ENCODE measurements at places on chromosomes 1 and 21.

GRCh38 chr1:56123421-56123820 lies 455.9 kb downstream of the PLPP3 start:
- no peak for DNase-seq

DNA sequence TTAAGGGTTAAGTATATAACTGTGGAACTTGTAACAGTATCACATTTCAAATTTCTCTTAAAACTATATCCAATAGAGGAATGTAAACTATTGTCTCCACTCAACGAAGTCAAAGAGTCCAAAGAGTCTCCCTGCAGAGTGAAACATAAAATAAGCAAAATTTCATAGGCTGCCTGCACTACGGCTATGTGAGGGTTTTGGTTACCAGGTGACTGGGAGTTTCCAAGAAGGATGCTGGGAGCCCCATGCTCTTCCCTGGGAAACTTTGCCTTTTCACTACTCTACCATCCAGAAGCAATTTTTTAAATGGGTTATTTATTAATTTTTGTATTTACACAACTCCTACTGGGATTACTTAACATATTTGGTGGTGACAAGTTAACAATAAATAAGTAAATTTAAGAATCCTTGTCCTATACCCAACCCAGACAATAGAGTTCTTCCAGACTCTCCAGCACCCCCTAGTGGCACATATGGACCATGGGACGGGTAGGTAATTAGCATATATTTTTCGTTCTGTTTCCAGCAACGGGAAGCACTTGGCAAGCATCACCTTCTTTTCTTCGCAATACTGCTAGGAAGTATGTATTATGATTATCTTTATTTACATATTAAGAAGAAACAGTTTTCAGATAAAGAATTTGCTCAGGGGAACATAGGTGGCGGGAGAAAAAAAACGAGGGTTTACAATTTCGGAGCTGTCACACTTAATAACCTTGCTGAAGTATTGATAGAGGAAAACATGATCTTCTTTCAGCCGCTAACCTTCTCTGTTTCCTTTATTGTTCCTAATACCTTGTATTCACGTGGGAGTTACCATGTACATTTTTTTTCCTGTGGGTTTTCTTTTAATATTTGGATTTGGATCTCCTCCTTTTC lies 3.5 kb downstream of the FMO2 start:
- peak; percentile 78 for DNase-seq

DNA sequence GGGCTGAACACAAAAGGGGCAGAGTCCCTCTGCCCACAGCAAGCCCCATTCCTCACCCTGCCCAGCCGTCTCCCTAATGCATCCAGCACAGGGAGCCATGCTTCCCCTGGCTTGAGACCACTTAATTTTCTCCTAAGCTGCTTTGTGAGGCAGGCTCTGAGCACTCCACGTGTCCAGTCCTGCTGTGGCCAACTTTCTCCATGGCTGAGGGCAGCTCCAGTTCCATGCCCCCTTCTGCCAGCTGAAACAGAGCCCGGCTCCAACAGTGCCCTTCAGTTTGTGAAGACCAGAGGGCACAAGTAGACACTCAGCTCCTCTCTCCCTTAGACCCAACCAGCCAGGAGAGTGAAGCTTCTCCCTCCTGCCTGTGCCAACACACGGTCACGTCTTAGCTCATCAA lies 33.8 kb downstream of the PLEKHA6 start:
- DNase-seq, result no peak

- peak; percentile 46 for DNase-seq
These were observed 92.8 kb downstream of the PIK3R3 start for GRCh38 chr1:46039571-46040052.

DNA sequence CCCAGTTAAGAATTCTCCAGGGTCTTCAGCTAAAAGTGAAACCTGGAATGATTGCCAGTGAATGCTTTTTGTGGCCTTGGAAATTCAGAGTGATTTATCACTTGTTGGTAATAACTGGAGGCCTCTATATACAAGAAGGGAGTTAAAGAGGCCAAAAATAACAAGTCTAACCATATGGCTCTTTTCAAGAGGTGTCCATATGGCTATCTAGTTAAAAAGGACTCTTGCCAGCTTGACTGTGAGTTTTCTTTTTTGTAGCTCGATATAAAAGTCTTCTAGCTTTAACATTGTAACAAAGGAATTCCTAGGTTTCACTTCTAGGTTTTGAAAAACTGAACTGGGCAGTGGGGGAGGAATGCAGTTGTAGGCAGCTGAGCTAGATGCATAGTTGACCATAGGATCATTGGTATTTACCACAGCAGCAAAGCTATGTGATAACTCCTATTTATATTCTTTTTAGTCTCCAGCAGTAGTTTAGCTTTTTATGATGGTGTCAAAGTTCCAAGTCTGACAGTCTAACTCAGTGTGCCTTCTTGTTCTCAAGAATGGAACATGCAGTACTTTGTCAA lies 44.4 kb downstream of the CACHD1 start:
- DNase-seq, result peak; percentile 44

DNA sequence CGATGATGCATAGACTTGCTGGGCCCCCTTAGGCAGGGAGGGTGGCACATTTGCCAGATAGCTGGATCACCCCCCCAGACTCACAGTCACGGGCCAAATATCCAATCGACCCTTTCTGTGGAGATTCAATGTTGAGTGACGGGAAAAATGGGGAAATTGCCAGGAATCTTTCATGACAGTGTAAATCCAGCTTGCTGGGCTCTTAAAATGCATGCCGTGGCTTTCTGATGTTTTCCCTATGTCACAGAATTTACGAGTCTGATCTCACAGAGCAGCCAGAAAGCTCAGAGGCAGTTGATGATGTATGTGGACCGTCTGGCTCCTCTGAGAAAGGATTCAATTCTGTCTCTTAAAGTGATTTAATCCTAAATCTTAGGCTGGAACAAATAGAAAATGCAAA lies 150.1 kb upstream of the ZNF644 start:
- DNase-seq, result no peak

DNA sequence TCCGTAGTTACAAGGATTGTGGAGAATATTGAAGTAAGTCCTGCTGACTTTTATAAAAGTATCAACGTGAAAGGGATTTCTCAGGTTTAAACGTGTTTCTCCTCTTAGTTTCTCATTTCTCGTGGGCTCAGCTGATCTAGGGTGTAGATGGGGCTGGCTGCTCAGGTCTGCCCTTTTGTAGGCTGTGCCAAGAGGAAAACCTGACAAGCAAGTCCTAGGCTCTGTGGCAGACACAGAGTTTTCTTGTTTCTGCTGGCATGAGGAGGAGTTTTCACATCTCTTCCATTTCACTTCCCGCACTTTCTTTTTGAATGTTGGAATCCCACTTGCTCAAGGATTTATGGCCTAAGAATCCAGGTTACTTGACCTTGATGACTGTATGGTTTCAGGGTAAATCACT lies 14.8 kb downstream of the VPS13D start:
- no peak for DNase-seq

DNA sequence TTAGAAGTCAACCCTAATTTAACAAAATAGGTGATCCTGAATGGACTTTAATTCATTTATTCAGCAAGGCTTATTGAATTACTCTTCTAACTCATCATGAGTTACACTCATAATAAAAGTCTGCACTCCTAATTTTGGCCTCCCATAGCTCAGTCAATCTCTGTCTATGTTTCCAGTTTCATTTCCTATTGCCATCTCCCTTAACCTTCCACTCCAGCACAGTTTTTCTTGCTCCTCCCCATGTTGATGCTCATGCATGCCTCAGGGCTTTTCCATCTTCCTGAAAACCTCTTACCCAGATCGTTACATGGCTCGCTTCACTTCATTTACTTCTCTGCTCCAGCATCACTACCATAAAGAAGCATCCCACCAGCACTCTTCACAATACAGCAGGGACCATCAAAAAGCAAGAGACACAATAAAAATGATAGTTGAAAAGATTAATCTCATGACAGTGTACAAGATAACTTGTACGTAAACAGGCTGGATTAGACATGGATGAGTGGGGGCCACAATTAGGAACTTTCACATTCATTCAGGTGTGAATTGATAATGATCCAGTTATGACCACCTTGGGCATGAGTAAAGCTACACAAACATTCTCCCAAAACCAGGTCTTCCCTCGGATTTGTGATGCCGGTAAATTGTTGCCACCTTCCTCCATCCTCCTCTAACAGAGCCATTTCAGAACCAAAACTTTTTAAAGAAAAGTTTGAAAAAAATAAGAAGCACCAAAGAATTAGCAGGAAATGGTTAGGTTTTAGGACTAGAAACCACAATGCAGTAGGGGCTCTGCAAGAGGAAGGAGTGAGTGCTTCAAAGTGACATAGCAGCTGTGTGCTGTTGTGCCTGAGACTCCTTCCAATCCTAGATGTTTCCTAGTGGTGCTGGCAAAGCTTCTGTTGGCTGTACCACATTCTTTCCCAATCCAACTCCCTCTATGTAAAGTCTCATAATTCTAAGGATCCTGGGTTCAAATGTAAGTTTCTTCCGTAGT lies 89.8 kb downstream of the OLFML2B start:
- DNase-seq, result no peak

DNA sequence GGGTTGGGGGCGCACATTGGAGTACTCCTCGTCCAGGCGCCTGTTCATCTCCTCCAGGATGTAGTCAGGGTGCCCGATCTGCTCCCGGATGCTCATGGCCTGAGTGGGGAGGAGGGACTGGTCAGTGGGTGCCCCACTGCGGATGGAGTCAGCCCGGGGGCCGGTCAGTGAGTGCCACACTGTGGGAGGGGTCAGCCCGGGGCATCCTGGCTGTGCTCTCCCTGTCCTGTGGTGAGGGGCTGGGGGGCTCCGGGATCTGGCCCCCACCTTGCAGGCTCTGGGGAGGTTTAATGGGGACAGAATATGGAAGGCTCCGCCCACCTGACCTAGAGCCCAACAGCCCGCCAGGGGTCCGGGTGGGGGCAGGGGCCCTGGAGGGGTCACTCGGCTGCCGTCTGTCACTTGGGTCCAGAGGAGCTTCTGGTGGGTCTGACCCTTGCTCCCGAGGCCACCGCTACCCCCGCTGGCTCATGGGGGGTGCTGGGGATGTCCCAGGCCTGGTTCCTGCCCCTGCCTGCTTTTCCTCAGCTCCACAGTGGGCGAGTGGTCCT lies 8.8 kb downstream of the PRXL2B start:
- no peak for DNase-seq

GRCh38 chr1:247210062-247210375 lies 38.2 kb upstream of the ZNF124 start:
- no peak for DNase-seq

- DNase-seq, result no peak
These were observed 28.8 kb upstream of the PADI4 start for GRCh38 chr1:17278996-17279830.

DNA sequence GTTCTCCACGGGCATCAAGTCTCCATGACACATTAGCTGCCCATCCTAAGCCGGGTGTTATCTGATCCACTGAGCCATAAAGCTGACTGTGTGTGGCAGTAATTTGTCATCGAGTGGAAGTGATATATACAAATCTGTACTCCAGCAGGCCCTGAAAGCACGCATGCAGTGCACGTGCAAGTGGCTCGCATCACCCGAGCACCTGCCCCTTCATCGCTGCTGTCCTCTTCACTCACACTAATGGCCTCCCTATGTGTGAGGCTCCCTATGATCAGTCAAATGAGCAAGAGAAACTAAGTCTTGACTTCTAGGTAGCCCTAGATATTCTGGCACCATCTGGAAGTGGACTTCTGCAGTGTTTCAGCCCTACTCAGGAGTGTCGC lies 248.6 kb downstream of the MATN1 start:
- DNase-seq, result no peak

GRCh38 chr1:205561501-205562203 lies 57.2 kb downstream of the CDK18 start:
- DNase-seq, result no peak

- DNase-seq, result no peak
These were observed 16.3 kb downstream of the CRYBG2 start for GRCh38 chr1:26337625-26338024.

- DNase-seq, result no peak
These were observed 241.4 kb downstream of the HHAT start for GRCh38 chr1:210570116-210570515.

DNA sequence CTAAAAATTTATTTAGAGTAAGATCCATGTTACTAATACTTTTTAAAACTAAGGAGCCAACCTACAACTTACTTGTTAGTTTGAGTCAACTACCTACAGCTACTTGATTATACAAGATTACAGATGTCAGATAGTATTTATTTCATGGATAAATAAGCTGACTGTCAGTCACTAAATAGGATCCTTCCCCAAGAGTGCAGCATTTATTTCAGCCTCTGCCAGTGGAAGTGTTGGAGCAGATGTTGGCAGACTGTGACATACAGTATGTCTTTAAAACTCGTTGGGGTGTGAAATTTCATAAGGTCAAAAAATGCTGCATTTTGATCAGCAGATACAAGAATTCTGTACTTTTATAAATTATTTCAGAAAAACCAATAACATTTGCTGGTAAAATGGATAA lies 156.2 kb downstream of the AKT3 start:
- DNase-seq, result no peak

- DNase-seq, result peak; percentile 71
These were observed 33.8 kb upstream of the RPL11 start for GRCh38 chr1:23657659-23658275.

DNA sequence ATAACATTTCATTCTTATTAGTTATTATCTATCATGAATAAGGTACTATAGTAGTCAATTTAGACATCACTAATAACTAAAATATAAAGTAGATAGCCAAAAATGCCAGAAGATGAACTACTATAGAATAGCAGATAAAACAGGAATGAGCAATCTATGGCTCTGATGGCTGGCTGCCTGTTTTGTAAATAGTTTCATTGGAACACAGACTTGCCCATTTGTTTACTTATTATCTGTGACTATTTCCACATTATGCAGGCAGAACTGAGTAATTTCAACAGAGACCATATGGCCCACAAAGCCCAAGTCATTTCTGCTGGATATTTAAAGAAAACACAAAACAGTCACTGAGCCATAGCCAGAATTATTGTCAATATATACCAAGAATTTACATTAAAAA lies 222.1 kb downstream of the COL24A1 start:
- no peak for DNase-seq

DNA sequence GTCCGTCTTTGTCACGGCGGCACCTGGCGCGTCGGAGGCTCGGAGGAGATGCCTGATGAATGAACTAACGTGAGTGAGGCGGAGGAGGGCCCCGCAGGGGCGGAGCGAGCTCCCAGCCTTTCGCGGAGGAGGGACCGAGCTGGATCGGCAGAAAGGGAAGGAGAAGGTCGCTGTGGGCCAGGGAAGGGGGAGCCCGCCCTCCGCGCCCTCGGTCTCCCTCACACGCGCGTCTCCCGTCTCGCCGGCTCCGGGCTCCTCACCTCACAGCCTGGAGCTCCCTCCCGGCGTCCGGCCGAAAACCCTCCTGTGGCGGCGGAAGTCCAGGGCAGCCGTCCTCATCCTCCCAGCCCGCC lies 519 bp downstream of the ZNF496 start:
- peak; percentile 93 for DNase-seq

GRCh38 chr1:237470712-237471338 lies 419.9 kb downstream of the ZP4 start:
- no peak for DNase-seq

- peak; percentile 54 for DNase-seq
These were observed 29.4 kb upstream of the USP24 start for GRCh38 chr1:55244476-55245099.

All from GM03348 (cell line).